Cardiac septum (tissue), 1 donor: ENCODE measurements at places on chromosomes 1 and 21. TPM values are rescaled to one million over a fixed set of nuclear protein-coding genes. Genes with fewer than 3 reads are reported as not detected.

DNA sequence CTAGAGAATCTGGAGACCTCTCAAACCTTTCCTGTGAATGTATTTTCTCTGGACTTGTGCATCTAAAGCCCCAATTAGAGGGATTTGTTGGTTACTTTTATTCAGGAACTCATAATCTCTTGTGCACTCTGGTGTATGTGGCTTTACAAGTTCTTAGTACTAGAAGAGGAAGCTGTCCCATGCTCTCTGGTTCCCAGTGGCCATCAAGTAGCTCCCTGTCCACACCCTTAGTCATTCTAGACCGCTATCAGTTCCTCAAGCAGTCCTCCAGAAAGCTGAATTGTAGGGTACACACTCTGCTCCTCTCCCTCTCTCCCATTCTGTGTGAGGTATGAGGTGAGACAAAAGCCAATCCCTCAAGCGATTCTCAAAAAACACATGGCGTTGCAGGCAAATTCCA is 470.3 kb downstream of the PTPRC start:
- no peak for DNase-seq

GRCh38 chr1:77341195-77341594 is 59.4 kb downstream of the AK5 start:
- DNase-seq, result no peak

- no peak for DNase-seq
These were observed 119.5 kb downstream of the NTMT2 start for GRCh38 chr1:170265234-170265633.

GRCh38 chr1:196902344-196902743 is 14.5 kb downstream of the CFHR4 start:
- no peak for DNase-seq

DNA sequence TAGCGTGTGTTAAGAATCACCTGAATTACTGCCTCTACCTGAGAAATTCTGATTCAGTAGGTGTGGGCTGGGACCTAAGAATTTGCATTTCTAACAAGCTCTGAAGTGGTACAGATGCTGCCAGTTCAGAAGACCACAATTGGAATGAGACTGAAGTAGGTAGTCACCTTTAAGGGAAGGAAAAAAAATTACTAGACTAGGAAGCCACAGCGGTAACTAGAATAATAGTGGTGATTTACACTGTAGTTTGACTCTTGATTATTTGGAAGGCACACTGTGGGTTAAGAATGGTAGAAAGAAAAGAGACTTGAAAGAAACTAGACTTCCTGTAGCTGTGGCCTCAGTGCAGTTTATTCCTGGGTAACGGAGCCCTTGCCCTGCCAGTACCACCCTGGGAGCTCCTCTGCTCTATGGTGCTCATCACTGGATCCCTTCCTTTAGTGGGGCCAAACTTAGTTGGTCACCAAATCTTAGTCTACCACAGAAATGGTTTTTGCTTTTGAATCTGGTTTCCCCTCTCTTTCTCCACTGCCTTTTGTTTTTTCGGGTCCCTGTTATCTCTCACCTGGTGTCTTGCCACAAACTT is 43.6 kb downstream of the ARID1A start:
- DNase-seq, result no peak

- peak; percentile 29 for DNase-seq
These were observed 221.6 kb upstream of the VAMP3 start for GRCh38 chr1:7549277-7550161.

- DNase-seq, result no peak
These were observed 2028.7 kb downstream of the NCAM2 start for GRCh38 chr21:23026878-23027277.

- no peak for DNase-seq
These were observed 44.1 kb upstream of the BARHL2 start for GRCh38 chr1:90761156-90761555.

DNA sequence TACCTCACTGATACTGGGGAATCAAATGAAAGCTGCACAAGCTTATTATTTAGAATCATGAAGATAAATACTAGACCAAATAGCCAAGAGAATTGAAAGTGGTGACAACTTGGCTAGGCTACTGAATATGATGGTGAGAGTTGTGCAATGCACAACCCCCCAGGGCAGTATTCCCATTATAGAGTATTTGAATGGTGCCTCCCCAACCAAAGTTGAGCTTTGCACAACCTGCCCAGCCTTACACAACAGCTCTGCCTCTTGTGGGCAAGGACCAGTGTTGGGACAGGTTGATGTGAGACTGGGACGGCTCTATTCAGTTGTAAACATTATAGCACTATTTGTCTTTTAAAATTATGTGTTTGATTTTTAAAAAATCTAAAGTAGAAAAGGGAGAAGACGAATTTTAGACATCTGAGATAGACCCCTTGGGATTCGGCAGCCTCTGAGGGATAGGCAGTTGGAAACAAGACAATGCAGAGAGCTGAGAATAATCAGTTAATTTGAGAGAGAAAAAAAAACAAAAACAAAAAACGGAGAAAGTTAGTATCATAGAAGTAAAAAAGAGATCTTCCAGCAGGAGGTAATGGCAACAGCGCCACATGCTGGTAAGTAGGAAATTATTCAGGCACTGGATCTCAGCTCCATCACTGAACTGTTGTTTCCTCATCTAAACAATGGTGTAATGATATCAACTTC is 91.0 kb upstream of the KCNA3 start:
- no peak for DNase-seq

DNA sequence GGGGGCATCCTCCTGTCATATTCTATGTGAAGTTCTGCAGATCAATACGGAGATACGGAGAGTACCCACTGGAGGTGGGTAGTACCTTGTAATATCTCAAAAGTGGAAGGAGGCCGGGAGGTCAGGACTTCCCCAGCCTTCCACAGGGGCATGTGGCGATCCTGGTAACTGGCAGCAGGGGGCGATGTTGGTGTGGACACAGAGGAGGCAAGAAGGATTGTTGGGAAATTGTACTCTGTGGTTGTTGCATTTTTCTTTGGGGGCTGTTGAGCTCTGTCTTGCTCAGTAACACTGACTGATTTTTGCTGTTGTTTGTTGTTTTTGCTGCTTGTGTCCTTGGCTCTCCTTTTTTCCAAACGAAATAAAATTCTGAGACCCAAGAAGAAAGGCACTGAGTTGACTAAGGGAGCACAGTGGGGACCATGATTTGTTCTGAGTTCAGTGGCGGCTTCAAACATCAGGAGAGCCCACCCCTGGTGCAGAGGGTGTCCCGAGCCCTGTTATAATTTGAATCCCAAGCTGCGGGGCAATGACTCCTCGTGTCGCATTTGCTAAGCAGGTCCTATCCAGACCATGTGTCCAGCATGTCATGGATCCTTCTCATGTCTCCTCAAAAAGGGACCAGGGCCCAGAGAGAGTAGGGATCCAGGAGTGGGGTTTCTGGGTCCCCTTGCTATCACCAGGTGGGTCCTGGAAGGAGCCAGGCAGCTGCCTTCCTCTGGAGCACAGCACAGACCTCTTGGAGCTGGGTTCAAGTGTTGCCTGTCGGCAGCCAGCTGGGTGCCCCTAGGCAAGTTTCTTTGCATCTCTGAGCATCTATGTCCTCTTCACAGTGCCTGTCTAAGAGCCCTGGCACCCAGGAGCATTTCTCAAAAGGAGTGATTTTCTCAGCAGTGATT is 22.8 kb downstream of the LHX4 start:
- peak; percentile 93 for DNase-seq

DNA sequence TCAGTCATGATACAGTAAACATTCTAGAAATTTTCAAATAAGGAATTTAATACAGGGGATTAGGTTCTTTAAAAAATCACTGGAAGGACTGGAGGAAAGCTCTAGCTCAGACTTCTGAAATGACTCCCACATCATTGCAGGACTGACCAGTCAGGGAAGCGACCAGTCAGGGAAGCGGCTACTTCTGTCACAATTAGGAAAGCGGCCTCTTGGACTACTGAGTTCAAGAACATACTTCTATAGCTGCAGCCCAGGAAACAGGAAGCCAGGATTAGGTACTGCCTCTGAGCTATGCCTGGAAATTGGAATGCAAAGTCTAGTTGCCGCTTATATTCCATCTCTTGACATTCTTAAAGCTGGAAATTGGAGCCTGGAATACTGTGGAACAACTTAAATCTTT is 45.5 kb downstream of the USP25 start:
- no peak for DNase-seq

DNA sequence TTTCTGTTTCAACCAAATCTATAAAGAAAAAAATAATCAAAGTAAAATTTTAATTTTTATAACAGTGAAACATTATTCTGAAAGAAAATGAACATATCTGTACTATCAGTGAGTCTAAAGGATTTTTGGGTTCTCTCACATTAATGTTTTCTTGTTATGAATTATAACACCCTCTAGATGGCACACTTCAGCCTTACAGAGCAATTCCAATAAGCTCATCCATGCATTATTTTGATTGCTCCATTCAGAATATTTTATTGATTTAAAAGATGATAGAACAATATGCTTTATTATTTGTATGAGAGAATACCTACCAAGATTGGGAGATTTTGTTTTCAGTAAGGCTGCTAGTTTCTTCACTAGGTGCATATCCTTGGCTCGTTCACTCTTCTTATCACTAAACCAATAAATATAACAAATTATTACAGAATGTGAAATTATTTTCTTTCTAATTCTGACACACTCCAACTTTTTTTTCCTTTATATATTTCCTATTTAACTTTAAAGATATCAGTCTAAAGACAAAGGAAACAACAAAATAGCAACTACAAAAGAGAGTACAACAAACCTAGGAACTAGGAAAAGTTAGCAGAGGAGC is 82.4 kb downstream of the RAB3GAP2 start:
- DNase-seq, result no peak

DNA sequence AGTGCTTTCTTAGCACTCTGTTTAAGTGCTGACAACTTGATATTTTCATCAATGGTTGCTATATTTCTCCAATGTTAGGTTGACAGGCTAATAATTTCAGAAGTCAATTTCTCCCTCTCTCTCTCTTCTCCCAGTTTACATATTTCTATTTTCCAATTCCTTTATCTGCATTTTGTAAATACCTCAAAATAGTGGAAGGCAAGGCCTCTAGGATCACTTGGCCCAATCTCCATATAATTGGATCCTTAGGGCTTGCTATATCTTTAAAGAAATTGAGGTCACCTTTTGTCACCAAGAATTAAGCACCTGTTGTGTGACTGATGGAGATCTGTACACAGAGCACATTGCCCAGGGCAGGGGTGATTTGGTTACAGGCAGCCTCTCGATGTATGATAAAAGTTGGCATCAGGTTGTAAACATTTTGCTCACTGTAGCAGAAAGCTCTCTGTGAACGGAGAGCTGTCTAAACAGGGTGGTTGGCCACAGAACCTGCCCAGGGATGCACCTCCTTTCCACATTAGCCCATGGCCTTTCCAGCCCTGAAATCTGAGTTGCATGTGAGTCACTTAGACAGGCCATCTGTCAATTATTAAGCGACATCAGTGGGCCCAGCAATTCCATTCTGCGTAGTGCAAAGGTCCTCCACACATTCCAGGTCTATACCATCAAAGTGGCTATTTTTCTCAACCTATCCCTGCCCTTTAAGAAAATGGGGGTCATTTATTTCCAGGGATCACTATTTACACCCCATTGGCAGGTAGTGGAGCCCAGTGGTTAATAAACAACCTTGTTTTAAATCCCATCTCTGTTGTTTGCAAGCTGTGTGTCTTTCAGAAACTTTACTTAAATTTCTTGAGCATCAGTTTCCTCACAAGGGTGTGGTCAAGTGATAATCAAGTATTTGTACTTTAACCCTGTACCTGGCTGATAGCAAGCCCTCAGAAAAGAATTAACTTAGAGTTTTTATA is 29.1 kb upstream of the IRF2BP2 start:
- DNase-seq, result no peak

DNA sequence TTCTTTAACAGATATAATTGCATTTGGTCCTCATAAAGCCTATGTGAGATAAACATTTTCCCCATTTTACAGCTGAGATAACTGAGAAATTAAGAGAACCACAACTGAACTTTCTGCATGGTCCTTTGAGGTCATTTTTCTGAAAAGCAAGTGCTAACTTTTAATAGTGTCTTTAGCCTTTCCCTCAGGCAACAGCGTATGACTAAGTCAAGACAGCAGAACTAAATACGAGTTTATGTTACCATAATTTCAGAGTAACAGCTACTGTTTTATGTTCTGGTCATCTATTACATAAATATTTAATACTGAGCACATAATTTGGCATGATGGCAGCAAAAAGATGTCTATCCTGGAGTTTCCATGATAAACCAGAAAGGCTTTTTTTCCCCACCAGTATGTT is 95.6 kb downstream of the OLFML2B start:
- DNase-seq, result no peak

- DNase-seq, result no peak
These were observed 6.1 kb downstream of the CD101 start for GRCh38 chr1:117007719-117008013.

GRCh38 chr21:45306832-45307571 is 19.3 kb upstream of the POFUT2 start:
- DNase-seq, result peak; percentile 85

- DNase-seq, result no peak
These were observed 659 bp downstream of the AGO1 start for GRCh38 chr1:35883635-35884101.

- no peak for DNase-seq
These were observed 147.1 kb downstream of the SLC45A1 start for GRCh38 chr1:8465013-8465412.

- no peak for DNase-seq
These were observed 40.0 kb downstream of the CDCP2 start for GRCh38 chr1:54112705-54113368.

DNA sequence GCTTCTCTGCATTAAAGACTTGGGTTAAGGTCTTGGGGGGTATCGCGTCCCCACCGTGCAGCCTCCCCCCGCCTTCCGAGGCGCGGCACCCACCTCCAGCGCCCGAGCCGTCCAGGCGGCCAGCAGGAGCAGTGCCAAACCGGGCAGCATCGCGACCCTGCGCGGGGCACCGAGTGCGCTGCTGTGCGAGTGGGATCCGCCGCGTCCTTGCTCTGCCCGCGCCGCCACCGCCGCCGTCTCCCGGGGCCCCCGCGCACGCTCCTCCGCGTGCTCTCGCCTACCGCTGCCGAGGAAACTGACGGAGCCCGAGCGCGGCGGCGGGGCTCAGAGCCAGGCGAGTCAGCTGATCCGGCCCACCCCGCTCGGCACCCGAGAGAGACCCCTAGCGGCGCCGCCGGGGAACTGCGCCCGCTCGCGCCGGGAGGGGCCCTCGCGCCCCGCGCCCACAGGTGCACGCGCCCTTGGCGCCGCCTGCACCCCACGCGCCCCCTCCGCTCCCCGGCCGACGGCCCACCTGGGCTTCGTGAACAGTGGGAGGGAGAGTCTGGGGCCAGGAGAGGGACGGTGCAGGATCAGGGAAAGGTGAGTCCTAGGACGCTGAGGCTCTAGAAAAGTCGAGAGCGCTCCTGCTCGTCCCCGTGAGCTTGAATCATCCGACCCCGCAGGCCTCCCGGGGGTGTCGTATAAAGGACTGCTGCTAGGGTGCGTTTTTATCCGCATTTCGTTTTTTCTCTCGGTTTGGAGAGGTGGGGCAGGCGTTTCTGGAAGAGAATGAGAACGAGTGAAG is at the start of gene APP:
Gene APP (minus strand): TSS at position 300 of the 787 bp plus-strand sequence. CDS start 150 bp downstream, at position 150.
- DNase-seq, result peak; percentile 95

FHAD1 gene
- total RNA-seq, result 0.32 TPM

TSTD1 gene
- total RNA-seq, result 12.0 TPM

NPHS2 gene
- not detected for total RNA-seq

IFFO2 gene
- 4.6 TPM for total RNA-seq

GMEB1 gene
- total RNA-seq, result 8.2 TPM

KIF26B gene
- total RNA-seq, result 1.1 TPM

CHI3L2 gene
- total RNA-seq, result 0.57 TPM

DPT gene
- total RNA-seq, result 32.1 TPM

IL20 gene
- total RNA-seq, result not detected

HES5 gene
- 2.0 TPM for total RNA-seq

CTH gene
- 0.43 TPM for total RNA-seq

S100A7A gene
- not detected for total RNA-seq

GBP4 gene
- 6.4 TPM for total RNA-seq

PM20D1 gene
- 1.7 TPM for total RNA-seq
